ENCODE measurements at places on chromosomes 3 and 15.

DNA sequence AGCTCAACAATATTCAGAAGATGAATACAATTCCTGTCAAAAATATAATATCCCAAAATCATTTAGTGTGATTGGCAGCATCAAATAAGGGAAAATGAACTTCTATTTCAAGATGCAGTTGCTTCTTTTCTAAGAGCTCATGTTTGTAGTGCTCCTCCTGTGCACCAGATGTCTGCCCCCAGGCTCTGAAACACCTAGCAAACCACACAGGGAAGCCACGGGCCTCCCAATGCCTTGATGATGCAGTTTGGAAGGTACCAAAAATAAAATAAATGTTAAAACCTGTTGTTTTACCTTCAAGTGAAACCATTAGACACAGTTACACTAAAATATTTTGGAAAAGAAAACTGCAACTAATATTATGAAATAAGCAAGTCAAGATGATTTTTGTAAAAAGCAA lies 22.2 kb downstream of the CFAP20DC start:
- no peak for DNase-seq

DNA sequence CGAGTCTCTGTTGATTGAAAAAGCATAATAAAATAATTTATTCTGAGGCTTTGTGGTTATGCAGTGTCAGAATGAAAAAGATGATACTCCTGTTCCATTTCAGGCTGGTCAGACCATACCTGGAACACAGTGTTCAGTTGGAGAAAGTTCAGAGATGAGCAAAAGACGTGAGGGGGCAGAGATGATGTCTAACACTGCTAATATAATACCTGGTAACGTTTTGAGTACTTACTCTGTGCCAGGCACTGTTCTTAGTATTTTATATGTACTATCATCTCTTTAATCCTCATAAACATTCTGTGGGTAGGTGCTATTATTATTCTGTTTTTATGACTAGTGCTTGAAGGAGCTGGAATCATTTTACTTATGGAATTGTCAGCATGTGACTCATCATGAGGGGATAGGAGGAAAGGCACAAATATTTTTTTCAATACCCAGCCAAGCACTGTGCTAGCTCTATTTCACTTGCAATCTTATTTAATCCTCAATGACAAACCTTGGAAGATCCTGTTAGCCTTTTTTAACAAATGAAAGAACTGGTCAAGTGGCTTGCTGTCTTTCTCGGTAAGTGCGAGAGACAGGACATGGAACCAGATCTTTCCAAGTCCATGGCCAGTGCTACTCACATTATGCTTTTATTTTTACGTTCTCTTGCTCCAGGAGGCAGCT lies 31.8 kb downstream of the IQGAP1 start:
- no peak for DNase-seq

DNA sequence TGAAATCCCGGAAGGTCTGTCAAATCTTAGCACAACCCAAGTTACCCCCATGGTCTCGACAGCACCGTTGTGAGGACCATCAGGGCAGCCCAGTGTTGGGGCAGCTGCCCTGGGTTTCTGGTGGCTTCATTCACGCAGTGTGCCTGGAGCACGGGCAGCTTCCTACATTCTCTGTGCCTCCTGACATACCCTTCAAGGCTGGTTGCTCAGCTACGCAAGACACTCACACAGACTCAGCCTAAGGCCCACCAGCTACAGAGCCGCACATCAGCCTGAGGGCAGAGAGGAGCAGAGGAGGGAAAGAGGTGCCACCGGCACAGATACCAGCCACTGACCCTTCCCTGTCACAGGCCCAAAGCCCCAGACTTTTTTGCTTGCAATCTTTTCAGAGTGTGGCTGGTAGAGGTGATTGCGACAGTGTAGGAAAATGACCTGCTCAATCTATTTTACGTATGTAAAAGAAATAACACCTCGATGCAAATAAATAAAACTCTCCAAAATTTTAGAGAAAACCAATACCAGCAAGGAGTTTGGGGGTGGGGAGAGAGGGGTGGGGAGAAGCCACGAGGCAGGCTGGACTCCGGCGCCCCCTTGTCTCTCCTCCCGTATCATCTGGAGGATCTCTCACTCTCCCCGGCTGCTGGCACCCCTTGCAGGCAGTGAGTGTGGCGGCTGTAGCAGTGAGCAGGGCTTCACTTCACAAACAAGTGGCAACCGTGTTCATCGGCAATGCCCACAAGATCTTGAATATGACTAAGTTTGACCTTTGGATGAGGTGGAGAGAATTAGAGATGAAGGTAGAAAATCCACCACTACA lies 12.7 kb downstream of the CSPG5 start:
- no peak for DNase-seq

DNA sequence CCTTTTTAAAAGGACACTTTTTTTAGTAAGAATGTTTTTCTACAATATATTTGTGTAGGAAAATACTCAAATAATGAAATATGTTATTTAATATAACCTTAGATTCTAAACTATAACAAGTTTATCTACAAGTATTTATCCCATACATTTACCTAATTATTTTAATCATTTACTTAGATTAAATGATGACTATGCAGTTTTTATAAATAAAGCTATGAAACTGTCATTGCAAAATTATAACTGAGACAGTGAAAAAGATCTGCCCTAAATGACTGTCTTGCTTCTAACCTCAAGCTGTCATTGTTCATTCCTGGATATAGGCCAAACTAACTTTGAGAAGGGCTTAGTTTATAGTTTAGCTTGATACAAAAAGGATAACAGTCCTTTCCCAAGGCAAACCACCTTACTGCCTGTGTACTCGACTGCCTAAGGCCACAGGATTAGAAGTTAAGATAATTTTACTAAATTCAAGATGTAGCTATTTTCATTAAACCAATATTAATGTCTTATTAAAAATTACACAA lies 84.1 kb downstream of the GLDN start:
- no peak for DNase-seq

GRCh38 chr15:69780374-69780773 lies 317.3 kb downstream of the TLE3 start:
- DNase-seq: no peak

DNA sequence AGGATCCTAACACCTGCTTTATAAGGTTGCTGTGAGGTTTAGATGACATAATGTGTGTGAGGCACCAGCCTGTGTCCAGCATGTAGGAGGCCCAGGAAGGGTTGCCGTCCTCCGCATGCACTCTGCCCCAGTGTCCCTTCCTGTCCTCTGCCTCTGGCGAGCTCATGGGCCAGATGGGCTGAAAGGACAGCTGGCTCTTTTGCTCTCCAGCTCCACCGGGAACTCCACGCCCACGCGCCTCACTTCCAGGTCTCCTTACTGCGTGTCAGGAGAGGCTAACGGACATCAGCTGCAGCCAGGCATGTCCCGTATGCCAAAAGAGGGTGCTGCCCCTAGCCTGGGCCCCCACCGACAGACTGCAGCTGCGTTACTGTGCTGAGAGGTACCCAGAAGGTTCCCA lies 12.2 kb downstream of the MUC20 start:
- DNase-seq: no peak

- no peak for DNase-seq
Observed at GRCh38 chr3:26345613-26346012, 277.0 kb upstream of the LRRC3B start.

- DNase-seq: no peak
Observed at GRCh38 chr3:56782215-56782614, 19.5 kb downstream of the ARHGEF3 start.

Measured in stimulated activated CD8-positive, alpha-beta memory T cell treated with anti-CD3 and anti-CD28 coated beads, Interleukin-4, amount 100 ng/mL, for 4 hours (primary cell).